ENCODE measurements at places on chromosomes 16 and 17.

GRCh38 chr17:16971458-16972338 is at the start of gene TNFRSF13B:
TNFRSF13B (minus strand) TSS chr17:16972118; CDS start chr17:16972075, 43 bp downstream.
- no peak for DNase-seq

GRCh38 chr16:57316390-57317017 is 32.0 kb upstream of the PLLP start:
- DNase-seq, result no peak

GRCh38 chr16:73000907-73001521 is 46.9 kb downstream of the ZFHX3 start:
- DNase-seq, result no peak

DNA sequence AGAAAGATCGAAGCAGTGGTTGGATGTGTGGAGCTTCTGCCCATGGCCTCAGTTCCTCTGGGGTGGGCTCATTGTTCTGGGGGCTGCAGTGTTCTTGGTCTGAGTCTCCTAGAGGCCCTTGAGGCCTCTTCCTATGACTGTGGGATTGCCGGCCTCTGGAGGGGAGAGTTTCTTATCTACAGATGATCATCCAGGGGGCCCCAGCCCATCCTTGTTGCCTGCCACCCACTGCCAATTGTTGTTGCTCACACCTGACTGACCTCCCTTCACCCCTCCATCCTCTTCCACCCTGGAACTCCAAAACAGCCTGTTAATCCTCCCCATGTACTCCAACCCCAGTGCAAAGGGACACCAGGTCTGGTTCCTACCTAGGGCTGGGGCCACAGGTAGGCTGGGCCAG is 5.9 kb downstream of the B3GNT9 start:
- DNase-seq, result no peak

DNA sequence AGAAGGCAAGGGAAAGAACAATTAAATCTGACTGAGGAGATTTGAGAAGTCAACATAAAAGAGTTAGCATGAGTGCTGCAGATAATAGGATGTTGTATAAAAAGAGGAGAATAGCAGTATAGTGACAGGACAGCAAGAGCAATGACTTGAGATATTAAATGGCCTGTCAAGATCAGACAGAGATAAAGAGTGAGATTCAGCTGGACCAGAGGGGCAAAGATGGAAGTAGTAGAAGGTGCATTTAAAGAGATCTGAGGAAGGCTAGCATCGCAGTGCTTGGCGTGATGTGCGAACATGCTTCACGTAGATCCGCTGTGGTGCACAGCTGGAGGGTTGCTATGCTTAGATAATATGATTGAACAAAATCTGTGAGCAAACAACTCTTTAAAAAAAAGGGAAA is 1422.6 kb upstream of the CDH8 start:
- DNase-seq, result no peak

GRCh38 chr17:13158494-13159240 is 140.8 kb upstream of the ELAC2 start:
- no peak for DNase-seq

GRCh38 chr17:733743-734142 is 1.3 kb downstream of the TLCD3A start:
- no peak for DNase-seq

DNA sequence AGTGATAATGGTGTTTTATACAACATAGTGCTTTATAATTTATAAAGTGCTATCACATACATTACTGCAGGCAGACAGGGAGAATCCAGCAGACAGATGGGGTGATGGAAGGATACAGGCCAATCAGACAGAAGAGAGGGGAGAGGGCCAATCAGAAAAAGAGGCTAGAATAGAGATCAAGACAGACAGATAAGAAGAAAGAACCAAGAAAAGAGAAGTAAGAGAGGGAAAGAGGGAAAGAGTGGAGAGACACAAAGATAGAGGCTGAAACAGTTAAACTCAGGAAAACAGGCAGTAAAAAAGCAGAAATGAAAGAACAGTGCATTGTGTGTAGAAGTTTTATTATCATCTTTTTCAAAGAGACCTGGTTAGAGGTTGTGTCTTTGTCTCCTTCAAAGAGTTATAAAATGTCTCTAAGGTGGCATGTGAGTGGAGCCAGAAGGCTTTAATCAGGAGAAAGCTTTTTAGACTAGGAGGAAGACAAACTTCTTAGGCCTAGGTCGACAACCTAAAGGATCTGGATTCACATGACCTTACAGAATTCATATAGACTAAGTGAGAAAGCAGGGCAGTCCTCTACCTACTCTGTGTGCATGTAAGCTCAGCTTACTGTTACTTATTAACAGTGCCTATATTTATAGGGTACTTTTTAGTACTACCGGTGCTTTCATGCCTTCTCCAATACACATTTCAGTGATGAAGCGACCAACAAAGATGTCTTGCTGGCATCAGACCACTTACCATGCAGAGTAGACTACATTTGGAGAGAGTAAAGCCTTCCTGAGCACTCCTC is 8.3 kb upstream of the CHD3 start:
- no peak for DNase-seq

DNA sequence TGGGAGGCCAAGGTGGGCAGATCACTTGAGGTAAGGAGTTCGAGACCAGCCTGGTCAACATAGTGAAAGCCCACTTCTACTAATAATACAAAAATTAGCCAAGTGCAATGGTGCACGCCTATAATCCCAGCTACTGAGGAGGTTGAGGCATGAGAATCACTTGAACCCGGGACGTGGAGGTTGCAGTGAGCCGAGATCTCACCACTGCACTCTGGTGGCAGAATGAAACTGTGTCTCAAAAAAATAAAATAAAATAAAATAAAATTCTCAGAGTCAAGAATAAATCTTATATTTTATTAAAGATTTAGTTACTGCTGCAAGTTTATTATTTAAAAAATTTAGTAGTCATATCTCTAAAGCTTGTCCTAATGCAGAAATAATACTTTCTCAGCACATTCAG is 29.7 kb downstream of the ARL4D start:
- no peak for DNase-seq

DNA sequence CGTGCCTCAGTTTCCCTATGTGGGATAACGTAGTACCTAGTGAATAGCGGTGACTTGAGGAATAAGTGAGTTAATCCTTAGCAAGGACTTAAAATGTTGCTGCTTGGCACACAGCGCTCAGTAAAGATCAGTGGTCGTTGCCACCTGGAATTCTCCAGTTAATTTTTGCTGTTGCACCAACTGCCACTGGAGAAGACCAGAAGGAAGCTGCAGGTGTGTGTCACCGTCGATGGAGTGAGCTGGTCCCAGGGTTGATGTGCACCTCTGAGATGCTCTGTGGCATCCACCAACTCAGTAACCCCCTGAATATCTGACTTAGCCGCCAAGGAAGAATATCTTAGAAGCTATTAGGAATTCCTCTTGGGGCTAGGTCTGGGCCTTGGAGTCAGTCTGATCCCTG is 4.1 kb downstream of the ABCC1 start:
- no peak for DNase-seq

GRCh38 chr16:13957197-13958078 is 37.5 kb downstream of the ERCC4 start:
- no peak for DNase-seq

DNA sequence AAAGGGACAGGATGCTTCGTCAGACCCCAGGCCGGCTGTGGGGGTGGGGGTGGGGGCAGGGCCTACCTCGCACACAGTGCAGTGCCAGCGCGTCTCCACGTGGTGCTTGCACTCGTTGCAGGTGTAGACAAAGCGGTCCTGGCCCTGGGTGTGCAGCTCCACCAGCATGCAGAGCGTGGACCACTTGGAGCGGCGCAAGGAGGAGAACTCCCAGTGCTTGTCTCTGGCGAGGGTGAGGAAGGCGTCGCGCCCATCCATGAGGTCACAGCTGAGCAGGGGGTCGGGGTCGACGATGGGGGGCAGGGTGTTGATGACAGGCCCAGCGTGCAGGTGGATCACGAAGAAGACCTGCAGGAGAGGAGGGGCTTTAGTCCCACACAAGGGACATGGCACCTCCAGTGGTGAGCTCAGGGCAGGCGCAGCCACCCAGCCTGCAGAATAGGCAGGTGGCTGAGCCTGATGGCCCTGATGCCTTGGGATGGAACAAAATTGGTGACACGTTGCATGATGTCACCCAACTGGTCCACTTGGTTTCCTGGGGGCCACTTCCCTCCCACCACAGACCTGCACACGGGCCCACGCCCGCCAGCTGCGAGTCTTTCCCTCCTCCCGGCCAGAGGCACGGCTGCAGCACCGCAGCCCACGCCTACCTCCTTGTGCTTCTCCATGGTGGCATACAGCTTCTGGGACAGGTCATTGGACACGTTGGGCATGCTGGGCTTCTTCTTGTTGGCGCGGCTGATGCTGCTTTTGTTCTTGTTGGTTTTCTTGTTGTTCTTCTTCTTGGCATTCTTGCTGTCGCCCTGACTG is 14.0 kb upstream of the TRAP1 start:
- DNase-seq, result no peak

DNA sequence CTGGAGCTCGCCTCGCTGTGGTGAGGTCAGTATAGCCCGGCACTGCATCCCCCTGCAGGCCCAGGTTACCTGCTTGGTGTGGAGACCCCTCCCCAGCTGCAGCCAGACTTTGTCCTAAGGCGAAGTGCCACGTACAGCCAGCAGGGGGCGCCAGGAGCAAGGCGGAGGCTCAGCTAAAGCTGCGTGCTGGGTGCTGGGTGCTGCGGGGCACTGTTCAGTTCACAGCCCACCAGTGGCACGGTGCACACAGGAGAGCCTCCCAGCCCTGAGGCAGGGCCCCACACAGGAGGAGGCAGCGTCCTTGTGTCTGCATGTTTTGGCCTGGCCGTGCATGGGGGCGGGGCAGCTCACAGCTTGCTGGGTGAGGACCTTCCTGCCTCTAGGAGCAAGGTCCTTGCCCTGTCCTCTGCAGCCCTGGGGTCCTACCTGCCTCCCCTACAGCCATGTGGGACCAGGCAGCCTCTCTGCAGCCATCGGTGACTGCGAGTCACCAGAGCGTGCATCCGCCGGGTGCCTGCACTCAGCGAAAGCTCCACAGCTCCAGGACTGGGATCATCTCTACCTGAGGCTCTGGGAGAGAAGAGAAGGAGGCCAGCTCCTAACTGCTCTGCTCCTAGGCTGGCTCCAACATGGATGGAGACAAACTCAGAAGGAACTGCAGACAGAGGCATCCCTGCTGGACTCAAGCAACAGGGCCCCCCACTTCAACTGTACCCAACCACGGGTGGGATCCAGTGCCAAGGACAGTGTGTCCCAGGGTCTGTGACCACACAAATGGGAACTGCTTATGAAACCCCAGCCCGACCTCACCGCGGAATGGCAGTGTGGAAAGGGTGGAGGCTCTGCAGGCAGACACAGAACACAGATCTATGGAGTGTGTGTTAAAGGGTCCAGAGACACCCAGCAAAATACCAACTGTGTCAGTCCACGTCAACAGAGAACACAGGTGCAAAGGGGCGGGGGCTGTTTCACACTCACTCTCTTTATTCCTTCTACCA is 19.0 kb downstream of the SLC7A5 start:
- peak; percentile 22 for DNase-seq

DNA sequence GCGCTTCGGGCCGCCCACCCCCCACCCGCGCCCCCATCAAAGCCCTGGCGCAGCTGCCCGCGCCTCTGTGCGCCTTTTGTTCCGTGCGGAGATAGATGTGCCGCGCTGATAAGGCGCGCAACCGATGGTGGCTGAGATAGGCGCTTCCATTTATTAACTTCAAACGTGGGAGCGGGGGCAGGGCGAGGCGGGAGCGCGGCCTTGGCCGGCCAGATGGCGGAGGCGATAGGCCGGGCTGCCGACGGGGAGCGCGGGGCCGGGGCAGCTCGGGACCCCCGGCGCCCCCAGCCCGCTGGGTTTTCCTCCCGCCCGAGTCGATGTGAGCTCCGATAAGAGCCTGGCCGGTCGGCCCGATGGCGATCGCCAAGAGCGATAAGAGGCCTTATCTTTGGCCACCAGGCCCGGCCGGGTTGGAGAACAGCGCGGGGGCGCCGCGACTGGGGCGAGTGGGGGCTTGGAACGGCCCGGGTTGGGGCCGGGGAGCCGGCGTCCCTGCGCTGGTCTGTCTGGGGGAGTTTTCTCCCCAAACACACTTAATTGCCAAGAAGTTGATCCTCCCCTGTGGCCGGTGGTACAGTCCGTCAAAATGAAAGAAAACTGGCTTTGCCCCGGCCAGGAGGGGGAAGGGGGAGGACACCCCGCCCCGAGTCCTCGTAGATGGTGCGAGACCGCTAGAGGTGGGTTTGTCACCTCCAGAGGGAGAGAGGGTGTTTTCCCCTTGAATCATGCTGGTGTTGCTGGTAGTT is 2.7 kb downstream of the ZFPM1 start:
- DNase-seq, result peak; percentile 21

All from activated naive CD4-positive, alpha-beta T cell (primary cell).